ENCODE measurements at places on chromosomes 2 and 18.

DNA sequence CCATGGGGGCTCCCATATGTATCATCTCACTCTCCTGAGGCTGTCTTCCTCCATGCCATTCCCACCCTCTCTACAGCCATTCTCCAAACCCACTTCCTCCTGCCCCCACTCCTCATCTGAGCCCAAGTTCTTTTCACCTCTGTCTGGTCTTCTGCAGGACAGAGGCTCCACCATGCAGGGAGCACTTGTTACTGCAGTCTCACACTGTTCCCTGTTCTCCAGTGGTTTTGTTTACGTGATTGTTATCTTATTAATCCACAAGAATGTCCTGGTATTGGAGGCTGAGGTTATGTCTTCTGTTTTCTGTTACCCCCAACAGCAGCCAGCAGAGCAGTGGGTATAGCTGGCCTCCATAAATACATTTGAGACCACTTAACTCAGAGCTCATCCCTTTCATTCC lies 51.4 kb downstream of the PAX8 start:
- DNase-seq, result no peak

DNA sequence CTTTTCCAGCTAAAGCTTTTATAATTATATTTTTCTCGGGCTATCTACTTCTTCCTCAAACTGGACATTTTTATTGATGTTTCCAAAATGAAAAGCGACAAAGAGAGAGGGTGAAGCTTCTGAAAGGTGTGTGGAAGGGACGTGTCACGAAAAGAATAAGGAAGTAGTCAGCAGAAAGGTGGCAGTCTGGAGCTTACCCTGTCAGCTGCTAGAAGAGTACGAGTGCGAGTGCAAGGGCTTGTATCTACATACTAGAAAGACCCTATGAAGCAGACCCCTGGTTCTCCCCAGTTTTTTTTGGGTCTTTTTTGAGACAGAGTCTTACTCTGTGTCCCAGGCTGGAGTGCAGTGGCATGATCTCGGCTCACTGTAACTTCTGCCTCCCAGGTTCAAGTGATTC lies 14.6 kb downstream of the FHL2 start:
- DNase-seq, result no peak

GRCh38 chr2:206323486-206323885 lies 49.0 kb downstream of the ZDBF2 start:
- peak; percentile 36 for DNase-seq

- no peak for DNase-seq
Observed at GRCh38 chr2:105597011-105597805, 147.5 kb upstream of the NCK2 start.

DNA sequence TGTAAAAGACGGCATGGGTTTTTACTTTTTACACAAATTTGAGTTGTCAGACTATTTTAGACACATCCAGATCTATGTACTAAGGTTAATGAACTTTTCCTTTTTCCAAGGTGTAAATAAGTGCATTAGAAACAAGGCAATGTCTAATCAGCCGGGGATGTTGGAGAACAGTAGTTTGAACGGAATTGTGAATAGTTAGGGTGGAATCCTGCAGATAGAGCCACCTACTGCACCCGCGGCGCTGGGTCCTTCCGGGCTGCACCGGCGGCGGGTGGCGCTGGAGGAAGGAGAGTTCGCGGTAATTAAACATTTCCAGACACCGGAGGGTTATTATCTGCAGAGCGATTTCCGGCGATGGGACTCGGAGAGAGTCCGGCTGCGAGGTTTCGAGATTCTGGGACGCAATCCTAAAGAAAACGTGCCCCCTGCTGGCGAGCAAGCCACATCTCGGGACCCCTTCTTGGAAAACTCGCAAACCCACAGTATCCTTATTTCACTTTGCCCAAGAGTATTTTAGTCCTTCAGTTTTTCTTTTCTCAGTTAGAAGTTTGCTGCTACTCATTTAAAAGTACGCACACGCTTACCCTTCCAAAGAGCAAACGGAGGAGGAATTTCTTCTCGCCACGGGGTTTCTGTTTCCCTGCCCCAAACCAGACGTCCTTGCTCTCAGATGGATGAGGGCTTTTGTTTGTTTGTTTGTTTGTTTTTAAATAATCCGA lies 4.5 kb upstream of the OSR1 start:
- DNase-seq, result peak; percentile 73

GRCh38 chr18:69659142-69659651 lies 258.5 kb downstream of the DOK6 start:
- no peak for DNase-seq

GRCh38 chr2:226652369-226652768 lies 147.3 kb downstream of the IRS1 start:
- DNase-seq, result no peak

- peak; percentile 33 for DNase-seq
Observed at GRCh38 chr2:30758191-30758651, 49.0 kb downstream of the CAPN13 start.

- no peak for DNase-seq
Observed at GRCh38 chr2:197273485-197273884, 37.1 kb downstream of the ANKRD44 start.

DNA sequence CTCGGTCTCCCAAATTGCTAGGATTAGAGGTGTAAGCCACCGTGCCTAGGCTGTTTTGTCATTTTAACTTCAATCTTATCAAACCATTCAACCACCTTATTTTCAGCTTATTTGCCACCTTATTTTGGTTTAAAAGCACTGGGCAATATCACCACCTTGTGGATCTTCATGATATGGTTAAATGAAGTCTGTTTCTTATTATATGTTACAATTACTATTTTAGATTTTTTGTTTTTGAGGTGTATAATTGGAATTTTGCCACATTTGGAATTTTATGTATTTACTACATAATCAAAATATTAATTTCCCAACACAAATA lies 43.8 kb upstream of the SCN9A start:
- DNase-seq, result no peak

GRCh38 chr2:42233976-42234441 lies 64.9 kb downstream of the EML4 start:
- peak; percentile 42 for DNase-seq

- DNase-seq, result peak; percentile 87
Observed at GRCh38 chr2:16103614-16104314, 163.4 kb downstream of the MYCN start.

GRCh38 chr2:146579147-146579930 lies 1265.5 kb upstream of the ACVR2A start:
- no peak for DNase-seq

GRCh38 chr18:79786304-79786703 lies 11.4 kb upstream of the KCNG2 start:
- DNase-seq, result no peak

DNA sequence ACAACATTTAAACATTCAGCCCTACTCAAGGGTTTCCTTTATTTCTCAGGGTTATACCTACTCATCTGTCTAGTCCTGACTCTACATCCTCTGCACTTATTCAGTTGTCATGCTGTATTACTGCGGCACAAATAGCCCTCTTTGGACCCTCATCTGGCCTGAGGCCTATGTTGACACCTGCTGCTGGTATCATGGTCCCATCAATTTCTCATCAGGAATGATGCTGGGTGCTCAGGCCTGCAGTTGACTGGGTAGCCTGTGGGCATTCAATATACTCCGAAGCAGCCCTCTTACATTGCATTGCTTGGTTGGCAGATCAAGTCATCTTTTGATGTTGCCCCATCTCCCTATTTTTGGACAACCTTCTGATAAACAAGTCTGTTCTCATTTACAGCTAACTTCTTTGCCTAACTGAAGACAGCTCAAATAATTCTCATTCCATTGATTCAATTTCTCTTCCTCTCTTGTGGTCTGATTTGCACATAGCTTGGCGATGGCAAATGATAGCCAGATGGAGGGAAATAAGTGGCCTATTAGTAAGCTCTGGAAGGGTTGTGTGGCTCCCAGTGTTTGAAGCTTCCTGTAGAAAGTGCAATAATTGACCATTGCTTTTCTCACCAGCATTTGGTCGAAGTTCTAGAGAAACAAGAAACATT lies 19.1 kb upstream of the MC4R start:
- no peak for DNase-seq

GRCh38 chr2:181300600-181301291 lies 156.4 kb upstream of the ITGA4 start:
- no peak for DNase-seq

DNA sequence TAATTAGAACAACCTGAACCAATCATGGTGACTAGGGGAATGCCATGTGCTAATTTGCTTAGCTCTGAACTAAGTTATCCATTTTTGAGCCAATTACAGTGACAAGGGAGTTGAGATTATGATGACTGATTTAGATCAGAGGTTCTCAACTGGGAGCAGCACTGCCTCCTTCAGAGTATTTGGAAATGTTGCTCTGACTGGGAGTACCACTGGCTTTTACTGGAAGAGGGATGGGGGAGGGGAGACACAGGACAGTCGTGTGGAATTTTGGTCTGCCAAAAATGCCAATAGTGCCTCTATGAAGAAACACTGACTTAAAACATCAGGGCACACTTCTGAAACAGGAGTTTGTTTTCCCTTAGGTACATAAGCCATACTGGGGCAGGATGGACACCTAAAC lies 48.1 kb upstream of the VPS54 start:
- DNase-seq, result no peak

DNA sequence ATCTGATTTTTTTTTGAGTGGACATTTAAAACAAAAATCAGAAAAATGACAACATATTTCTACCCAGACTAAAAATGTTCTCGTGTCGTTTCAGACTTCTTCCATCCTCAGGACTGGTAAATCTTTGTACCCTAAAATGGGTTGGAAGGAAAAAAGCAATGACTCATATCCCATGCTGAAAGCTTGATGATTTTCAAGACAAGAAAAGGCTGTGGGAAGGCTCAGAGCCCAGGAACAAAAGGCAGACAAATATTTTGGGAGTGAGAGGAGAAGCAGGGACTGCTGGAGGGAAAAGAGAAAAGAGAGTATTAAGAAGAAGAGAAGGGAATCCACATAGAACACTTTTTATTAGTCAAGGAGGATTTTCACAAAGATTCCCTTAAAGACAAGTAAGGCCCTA lies 77.1 kb upstream of the CTAGE1 start:
- DNase-seq, result no peak
